Natural killer cell treated with Interleukin-12 subunit alpha and Interleukin-12 subunit beta and Interleukin-15 and Interleukin-18, amount 100 ng/mL, for 72 hours (primary cell): ENCODE measurements at places on chromosomes 13 and 19.

DNA sequence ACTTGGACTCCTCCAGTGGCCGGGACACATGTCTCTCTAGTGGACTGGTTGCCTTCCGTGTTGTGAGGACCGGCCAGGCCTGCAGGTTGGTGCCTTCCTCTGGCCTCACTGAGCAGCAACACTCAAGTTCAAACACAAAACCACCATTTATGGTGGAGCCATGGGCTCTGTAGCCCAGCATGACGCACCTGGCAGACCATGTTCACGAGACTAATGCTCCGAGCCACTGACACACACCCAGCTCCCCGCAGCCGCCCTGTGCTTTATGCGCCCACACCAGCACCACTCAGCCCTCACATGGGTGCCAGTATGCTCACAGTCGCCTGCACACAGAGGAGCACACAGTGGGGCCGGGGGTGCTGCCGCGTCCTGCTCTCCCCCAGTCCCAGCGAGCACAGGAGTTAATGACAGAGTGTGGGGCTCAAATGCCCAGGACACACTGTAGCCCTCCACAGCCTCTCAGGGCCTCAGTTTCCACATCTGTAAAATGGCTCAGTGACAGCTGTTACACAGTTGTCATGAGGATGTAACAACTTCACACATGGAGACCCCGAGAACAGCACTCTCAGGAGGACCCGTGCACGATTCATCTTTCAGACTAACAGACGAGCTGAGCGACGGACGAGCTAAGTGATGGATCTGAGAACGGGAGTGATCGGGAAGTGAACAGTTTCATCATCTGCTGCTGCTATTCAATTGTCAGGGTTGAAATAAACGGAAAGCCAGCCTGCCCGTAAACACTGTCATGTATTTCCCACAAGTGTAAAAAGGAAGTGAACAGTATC, 7.8 kb downstream of the GAS6 start:
- DNase-seq, result no peak

DNA sequence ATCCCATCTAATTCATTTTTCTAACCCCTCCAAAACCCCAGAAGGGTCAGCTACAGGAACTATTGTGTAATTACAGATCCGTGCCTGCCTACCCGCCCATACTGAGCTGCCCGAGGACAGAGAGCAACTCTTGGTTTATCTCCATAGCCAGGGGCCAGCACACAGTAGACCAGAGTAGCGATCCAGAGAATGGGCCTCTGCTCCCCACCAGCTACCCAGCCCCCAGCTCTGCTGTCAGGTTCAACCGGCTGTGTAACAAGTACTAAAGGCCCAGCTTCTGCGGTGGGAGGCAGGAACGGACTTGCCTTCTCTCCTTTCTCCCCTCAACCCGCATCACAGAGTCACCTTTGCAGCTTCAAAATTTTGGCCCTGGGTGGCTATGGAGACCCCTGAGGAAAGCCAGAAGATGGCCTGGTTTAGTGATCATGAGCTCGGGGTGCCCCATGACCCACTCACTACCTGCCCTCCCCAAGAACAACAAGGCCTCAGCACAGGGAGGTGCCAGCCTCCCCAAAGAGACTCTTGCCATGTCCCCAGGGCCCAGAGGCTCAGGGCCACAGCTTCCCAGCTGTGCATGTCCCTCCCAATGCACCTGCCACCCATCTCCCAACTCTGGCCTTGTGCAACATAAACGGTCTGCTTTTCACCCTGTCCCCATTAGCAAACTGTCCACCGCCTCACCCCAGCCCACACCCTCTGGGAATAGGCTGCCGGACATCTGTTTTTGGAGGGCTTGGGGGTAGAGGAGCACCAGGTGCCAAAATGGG, 5.7 kb downstream of the CALM3 start:
- peak; percentile 53 for DNase-seq

GRCh38 chr13:35927567-35928021, 203.6 kb downstream of the DCLK1 start:
- no peak for DNase-seq

GRCh38 chr19:35264268-35265125, 4.3 kb upstream of the USF2 start:
- DNase-seq, result no peak

- no peak for DNase-seq
Measured at GRCh38 chr19:56271151-56271550, 1.4 kb upstream of the EDDM13 start.
